ENCODE measurements at places on chromosomes 12 and 14.

DNA sequence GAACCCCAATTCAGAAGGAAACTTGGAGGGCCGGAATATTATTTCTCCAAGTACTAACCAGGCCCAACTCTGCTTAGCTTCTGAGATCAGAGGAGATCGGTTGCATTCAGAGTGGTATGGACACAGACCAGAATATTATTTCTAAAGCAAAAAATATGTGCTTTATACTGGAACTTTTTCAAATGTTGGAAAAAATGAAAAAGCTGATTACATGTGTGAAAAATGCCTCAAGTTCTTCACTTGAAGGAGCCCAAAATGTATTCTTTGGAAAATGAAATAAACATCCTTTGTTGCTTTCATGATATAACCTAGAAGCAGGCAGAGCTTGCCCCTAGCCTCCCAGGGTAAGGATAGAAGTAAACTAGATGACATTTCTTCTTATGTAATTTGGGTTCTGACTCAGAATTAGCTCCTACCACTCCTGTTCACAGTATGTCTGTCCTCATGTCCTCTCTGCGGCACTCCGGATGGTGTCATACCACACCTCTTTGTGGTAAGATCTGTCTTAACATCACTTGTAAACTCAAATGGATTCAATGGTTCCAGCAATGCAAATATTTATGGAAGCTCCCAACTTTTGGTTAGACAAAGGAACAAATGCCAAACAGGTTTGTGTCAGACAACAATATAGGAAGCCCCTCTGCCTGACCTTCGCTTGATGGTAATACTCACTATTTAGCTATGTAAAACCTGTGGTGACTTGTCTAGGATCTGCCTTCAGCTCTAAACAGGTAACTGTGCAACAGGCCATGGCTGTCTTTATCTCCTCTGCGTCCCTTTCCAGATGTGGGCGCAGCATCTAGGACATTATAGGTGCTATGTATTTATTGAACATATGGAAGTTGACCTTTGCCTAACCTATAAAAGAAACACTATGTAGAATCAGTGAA is 178.5 kb downstream of the SSPN start:
- no peak for DNase-seq

GRCh38 chr14:69876221-69876847 is 2.9 kb upstream of the SMOC1 start:
- no peak for DNase-seq

DNA sequence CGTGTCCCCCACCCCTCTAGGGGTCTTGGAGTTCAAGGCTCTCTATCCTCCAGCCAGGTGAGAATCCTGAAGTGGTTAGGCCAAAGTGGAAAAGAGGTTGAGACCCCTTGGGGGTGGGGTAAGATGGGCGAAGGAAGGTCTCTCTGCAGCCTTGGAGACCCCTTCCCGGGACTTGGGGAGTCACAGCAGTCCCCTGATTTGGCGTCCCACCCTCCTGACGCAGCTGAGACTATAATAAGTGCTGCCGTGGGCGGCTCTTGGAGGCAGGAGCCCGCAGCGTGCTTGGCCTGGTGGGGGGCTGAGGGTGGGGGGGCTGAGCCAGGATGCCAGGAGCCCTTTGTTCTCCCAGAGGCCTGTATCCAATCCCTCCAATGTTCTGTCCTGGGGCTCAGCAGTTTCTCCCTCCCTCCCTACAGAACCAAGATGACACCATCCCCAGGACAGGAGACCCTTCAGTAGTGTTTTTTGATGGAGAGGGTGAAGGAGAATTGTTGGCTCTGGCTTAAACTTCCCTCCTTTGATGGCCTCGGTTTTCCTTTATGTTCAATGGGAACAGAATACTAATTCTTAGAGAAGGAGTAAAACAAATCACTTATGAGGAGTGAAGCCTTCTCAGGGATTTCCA is 1.5 kb upstream of the AGAP2 start:
- no peak for DNase-seq

- no peak for DNase-seq
Measured at GRCh38 chr14:75294649-75295033, 16.0 kb downstream of the FOS start.

All from NCI-H460 (cell line).